ENCODE measurements at places on chromosomes 11 and 22.

GRCh38 chr11:64619196-64619595 lies 28.2 kb downstream of the SLC22A12 start:
- DNase-seq = no peak

- DNase-seq = no peak
Observed at GRCh38 chr11:116332391-116332790, 440.4 kb downstream of the BUD13 start.

DNA sequence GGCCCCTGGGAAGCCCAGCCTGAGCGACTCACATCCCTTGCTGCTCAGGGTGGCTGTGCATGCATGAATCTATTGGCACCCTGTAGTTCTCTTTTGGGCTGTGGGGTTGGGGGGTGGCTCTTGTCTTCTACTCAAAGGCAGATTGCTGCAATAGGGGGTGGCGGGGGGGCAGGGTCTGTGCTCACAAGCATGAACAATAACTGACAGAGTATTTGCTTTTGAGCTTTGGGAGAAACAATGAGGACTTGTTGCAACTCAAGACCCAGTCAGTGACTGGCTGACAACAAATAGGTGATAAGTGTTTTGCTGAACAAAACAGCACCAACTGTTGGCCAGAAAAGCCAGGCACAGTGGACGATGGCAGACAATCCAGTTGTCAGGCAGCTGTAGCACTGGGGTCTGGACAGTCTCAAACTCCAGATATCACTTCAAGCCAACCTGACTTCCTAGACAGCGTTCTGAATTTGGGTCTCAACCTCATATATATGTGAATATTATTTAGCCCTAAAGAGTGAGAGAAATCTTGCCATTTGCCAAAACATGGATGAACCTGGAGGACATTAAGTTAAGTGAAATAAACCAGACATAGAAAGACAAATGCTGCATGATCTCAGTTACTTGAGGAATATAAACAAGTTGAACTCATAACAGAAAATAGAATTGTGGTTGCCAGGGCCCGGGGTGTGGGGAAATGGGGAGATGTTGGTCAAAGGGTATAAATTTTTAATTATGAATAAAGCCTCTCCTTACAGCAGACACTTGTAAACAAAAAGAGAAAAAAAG lies 61.7 kb downstream of the ME3 start:
- DNase-seq = no peak

DNA sequence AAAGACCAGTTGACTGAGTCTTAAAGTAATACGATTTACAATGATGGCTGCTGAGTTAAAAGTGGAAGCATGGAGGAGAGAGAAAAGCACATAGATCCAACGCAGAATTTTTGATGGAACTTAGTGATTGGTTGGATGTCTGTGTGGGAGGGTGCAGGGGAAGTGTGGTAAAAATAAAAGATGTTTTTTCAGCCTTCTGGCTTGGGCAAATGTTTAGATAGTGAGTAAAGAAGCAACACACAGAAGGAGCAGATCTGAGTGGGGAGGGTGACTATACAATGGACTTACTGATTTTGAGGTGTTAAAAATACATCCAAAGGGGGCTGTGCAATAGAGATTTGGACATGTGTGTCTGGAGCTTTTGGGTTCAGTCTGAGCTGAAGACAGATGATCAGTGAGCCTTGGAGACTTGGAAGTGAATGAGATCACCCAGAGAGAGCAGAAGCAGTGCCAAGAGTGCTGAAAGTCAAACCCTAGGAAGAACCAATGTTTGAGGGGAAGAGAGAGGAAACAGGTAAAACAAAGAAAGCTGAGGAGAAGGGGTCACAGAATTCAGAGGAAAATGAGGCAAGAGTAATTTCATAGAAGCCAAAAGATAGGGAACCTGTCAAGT lies 8.6 kb downstream of the GRIA4 start:
- no peak for DNase-seq

DNA sequence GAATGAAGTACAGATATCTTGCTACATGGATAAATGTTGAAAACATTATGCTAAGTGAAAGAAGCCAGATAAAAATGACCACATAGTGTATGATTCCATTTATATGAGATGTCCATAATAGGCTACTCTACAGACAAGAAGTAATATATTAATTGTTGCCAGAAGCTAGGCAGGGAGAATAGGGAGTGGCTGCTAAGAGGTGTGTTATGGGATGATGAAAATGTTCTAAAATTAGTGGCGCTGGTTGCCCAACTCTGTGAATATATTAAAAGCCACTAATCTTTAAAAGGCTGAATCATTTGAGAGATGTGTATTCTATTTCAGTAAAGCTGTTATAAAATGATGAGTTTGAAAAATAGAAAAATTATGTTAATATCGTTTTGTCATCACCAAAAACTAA lies 144.4 kb downstream of the NCAM1 start:
- DNase-seq = no peak

DNA sequence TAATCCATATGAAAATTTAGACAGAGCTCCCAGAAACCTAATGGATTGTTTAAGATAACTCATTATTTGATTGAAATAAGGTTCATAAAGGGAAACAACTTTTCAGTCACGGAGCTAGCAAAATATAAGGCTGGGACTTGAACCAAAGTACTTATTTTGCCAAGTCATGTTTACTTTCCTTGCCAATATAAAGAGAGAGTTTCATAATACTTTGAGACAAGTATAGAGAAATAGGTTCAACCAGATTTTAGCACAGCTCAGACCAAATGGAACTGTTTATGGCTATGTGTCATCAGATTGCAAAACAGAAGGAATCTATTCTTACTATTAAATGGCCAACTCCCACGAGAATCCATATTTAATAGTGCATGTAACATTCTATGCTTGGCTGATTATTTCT lies 1517.5 kb upstream of the TENM4 start:
- no peak for DNase-seq

DNA sequence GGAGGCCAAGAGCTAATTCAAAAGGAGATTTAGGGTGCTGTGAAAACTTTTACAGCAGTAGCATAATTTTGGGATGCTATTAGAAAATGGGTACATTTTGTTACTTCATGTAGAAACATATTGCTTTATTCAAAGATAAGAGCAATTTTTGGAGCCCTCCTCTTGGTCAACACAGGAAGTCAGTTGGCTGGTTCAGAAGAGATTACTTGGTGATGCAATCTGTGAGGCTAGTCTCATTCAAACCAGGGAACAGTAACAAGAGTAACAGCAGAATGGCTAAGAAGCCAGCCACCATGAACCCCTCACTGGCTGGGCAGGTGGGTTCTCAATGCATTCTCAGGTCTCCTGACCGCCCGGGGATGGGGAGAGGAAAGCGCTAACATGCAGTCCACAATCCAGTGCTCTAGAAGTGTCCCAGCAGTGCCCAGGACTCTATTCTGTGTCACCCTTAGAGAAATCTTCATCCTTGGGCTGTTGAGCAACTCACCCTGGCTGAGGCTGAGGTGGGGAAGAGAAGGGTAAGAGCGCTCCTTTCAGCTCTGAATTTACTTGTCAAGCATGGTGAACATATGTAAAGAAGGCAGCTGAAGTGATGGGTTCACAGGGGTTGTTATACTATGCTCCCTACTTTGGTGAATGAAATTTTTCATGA lies 262.2 kb upstream of the UBASH3B start:
- DNase-seq = no peak

DNA sequence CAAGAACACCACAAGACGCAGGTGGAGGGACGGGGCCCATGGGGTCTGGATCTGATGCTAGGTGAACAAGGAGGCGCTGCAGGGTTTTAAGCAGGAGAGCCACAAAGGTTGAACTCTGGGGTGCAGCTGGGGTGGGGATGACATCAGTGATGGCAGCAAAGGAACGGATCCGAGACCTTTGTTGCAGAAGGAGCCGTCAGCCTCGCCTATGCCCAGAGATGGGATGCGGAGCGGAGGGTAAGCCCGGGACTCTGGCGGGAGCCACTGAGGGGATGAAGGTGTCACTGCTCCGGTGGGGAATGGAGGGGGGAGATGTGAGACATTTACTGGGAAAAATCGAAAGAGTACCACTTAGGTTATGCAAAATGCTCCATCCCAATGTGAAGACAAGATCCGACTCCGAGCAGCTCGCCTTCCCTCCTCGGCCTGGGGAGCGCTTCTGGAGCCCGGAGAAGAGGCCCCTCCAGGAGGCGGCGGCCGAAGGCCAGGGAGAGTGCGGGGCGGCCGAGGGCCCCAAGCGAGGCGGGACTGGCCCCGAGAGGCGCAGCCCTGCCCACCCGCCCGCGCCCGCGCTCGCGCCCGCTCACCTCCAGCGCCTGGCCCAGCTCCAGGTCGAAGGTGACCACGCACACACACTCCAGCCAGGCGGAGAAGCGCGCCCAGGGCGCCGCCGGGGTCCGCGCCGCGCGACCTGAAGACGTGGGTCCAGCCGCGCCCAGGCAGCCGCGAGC lies 422 bp downstream of the DENND6B start:
- no peak for DNase-seq

DNA sequence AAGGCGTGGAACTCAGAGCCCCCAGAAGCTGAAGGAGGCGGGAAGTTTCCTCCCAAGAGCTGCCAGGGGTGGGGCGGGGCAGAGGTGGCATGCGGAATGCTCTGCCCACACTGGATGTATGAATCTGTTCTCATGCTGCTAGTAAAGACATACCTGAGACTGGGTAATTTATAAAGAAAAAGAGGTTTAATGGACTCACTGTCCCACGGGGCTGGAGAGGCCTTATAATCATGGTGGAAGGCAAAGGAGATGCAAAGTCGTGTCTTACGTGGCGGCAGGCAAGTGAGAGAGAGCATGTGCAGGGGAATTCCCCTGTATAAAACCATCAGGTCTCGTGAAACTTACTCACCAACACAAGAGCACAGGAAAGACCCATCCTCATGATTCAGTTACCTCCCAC lies 57.6 kb downstream of the SMIM38 start:
- DNase-seq = no peak

DNA sequence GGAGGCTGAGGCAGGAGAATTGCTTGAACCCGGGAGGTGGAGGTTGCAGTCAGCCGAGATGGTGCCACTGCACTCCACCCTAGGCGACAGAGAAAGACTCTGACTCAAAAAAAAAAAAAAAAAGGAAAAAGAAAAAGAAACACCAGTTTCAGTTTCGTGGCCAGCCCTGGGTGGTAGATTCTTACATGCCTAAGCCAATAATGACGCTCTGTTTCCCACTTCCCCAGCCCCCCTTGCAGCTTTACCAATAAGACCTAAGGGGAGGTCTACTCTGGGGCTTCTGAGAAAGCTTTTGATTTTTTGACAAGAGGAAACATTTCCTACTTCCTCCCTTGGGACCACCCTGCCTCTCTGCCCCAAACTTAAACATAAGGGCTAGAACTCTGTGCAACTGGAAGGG lies 30.0 kb upstream of the PTPRJ start:
- DNase-seq = peak; percentile 48

- no peak for DNase-seq
Observed at GRCh38 chr22:44482776-44483175, 15.3 kb downstream of the RTL6 start.

DNA sequence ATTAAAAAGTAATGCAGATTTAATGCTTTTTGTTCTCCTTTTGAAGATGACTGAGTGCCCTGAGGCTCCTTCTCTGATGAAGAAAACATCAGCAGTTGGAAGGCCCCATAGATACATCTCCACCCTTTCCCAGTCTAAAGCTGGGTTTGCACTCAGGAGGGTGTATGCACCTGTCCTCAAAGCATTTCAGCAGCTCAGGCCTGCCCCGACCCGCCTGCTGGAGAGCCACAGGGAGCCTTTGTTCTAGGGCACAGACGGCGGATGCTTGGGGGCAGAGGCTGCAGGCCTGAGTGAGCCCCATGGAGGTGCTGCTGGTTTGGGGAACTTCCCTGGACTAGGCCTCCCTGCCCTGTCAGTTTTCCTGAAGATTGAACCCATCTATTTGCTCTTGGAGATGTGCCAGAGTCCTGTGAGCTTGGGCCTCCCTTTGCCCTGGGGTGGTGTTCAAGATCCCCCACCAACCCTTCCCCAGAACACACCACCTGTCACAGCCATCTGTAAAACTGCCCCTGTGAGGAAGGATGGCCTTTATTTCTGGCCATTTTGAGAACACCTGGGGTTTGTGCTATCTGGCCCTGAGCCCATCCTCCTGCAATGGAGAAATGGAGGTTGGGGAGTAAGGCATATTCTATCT lies 160.0 kb downstream of the NAV2 start:
- DNase-seq = no peak

- no peak for DNase-seq
Observed at GRCh38 chr11:2739531-2740274, 39.9 kb upstream of the KCNQ1OT1 start.

DNA sequence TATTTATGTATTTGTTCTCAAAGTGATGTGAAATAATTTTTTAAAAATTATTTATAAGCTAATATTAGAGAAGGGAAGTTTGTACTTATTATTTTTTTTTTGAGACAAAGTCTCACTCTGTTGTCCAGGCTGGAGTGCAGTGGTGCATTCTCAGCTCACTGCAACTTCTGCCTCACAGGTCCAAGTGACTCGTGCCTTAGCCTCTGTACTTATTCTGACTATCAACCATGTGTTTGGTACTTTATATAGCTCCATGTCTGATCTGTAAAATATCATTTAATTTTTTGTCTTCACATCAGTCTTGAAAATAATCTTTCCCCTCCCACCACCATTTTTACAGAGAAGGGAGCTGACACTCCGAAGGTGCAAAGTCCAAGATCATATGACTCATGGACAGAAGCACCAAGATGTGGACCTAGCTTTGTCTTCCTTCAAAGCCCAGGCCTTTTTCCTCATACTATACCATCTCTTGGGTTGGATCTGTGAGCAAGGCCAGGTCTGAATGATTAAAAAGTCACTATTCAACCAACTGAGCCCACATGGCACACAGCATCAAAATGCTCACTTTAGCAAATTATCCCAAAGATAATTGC lies 32.4 kb upstream of the EED start:
- no peak for DNase-seq

DNA sequence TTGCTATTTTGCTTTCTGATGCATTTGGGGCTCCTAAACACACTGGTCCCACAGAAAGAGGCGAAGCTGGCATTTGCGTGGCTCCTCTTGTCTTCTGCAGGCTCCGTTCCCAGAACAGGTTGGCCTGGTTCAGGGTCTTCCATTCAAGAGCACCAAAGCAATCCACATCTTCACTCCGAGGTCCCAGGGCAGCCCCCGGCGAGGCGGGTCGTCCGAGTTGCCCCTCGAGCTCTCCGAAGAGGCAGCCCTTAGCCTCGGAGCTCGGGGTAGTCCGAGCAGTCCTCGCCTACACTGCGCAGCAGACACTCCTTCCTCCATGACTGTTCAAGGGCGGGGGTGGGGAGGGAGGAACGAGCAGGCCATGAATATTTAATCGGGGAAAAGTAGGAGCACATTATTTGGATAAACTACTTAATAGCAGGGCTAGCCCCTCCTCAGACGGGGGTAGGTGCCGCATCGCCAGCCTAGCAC lies 321.3 kb downstream of the BLID start:
- no peak for DNase-seq

DNA sequence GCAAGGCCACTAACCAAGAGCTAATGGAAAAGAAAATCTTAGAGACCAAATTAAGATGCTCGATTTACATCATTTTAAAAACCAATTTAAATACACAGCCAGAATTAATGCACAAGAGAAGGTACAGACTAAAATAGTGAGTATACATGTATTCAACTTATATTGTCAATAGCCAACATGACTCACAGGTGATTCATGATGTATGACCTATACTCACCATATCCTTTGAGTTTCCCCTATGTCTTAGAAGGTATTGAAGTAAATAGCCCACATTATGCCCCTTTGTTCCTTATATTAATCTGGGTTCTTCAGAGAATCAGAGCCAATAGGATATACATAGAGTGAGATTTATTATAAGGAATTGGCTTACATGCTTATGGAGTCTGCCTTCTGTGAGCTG lies 97.5 kb upstream of the ANO3 start:
- no peak for DNase-seq
